ENCODE measurements at places on chromosomes 11 and 22.

- DNase-seq: no peak
Measured at GRCh38 chr11:28384418-28384817, 276.2 kb downstream of the METTL15 start.

- no peak for DNase-seq
Measured at GRCh38 chr11:63931876-63932275, 6.9 kb upstream of the NAA40 start.

GRCh38 chr11:86749821-86750401 is 50.4 kb upstream of the PRSS23 start:
- DNase-seq: no peak

GRCh38 chr22:40486962-40487602 is 116.7 kb downstream of the SGSM3 start:
- DNase-seq: no peak

DNA sequence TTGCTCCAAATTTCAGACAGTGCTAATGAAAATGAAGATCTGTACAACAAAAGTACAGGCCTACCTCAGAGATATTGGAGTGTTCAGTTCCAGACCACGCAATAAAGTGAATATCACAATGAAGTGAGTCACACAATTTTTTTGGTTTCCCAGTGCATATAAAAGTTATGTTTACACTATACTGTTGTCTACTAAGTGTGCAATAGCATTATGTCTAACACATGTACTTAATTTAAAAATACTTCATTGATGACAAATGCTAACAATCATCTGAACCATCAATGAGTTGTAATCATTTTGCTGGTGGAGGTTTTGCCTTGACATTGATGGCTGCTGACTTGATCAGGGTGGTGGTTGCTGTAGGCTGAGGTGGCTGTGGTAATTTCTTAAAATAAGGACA is 60.6 kb upstream of the E2F8 start:
- no peak for DNase-seq
